Stimulated activated CD4-positive, alpha-beta T cell treated with anti-CD3 and anti-CD28 coated beads, TNF-alpha, amount 100 ng/mL, for 48 hours (primary cell): ENCODE measurements at places on chromosomes 12 and 14.

- no peak for DNase-seq
These were observed 101.4 kb downstream of the PLEKHA5 start for GRCh38 chr12:19230896-19231295.

- peak; percentile 29 for DNase-seq
These were observed 508 bp downstream of the HNRNPC start for GRCh38 chr14:21268617-21269251.

GRCh38 chr12:34126805-34127204 is 104.5 kb downstream of the ALG10 start:
- DNase-seq = no peak

DNA sequence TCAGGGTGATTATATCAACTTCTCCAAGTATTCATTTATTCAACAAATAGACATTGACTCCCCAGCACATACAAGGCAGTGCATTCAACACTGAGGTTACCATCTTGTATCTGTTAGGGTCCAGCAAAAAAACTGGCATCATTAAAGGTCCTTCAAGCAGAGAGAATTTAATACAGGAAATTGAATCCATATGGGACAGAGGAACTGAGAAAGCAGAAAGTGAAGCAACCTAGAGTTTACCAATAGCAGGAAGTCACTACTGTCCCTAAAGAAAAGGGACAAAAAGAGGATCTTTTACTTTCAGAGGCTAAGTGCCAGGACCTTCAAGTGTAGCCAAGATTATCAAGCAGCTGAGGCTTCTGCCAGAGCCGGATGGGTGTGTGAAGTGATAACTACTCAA is 237.8 kb upstream of the TBX3 start:
- no peak for DNase-seq

DNA sequence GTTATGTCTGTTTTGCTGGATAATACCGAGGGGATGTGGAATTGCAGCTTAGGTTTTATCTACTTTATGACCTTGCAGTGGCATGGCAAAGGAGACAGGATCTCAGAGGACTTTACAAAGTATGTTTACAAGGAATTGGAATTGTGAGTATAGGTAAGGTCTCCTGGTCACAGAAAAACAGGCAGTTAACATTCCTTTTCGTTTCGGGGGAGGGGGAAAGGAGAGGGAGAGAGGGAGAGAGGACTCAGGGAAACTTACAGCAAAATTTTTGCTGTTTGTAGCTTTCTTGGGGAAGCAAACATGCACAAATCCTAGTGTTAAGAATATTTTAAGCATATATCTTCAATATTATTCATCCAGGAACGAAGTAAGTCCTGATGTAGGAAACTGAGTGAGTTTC is 590.5 kb upstream of the LRFN5 start:
- no peak for DNase-seq

GRCh38 chr14:103886304-103887169 is 39.2 kb upstream of the PPP1R13B start:
- DNase-seq = no peak

- no peak for DNase-seq
These were observed 18.6 kb upstream of the IFNG start for GRCh38 chr12:68178184-68178583.

DNA sequence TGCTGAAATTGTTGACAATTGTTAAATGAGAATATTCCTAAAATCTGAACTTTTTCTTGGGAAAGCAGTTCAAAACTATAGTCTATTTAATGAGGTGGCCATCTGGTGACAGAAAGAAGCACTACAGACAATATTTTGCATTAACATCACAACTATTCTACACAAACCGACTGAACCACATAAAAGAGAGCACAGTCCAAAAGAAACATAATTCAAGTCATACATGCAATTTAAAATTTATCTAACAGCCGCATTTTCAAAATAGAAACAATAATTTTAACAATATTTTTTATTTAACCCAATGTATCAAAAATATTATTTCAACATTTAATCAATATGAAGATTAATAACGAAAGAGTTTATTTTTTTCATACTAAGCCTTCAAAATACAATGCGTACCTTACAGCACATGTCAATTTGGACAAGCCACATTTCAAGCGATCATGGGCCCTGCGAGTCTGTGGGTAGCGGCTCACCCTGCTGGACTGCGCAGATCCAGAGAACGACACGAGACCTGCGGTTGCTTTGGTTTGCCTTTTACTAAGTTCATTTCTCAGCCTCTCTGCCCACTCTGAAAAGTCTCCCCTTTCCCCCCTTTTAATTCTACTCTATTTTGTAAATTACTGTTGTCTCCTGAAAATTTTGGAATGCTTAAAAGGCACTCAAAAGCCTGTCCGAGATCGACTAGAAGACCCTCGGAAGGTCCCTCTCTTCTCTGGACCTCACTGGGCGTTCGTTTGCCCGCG is 947 bp upstream of the LRRC9 start:
- DNase-seq = no peak

- no peak for DNase-seq
These were observed 2.2 kb upstream of the OAS1 start for GRCh38 chr12:112904571-112904970.

DNA sequence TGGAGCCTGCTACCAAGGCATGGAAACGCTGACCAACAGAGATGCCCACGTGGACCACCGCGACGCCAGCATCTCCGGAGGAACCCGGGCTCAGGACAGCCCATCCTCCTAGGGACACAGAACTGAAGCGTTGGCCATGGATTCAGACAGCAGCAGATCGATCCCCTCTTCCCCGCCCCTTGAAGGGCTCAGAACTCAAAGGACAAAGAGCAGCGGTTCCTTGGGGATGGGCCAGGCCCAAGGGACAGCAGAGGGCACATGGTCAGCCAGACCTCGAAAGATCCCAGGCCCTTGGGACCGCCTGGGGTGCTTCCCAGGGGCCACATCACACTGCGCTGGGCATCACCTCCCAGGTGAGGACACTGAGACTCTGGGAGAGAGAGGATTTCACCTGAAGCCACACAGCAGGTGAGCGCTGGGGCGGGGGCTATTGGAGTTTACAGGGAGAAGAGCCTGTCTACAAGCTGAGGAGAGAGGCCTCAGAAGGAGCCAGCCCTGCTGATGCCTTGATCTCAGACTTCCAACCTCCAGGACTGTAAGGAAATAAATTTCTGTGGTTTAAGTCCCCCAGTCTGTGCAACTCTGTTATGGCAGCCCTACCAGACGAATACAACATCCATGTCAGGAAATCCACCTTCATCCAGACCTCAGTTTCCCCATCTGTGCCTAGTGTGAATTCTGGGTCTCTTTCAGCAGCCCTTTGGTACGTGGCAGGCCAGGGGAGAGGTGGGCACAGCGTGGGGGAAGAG is 49.4 kb downstream of the CCNK start:
- DNase-seq = no peak

- DNase-seq = no peak
These were observed 13.9 kb upstream of the NUDT4 start for GRCh38 chr12:93363841-93364297.

DNA sequence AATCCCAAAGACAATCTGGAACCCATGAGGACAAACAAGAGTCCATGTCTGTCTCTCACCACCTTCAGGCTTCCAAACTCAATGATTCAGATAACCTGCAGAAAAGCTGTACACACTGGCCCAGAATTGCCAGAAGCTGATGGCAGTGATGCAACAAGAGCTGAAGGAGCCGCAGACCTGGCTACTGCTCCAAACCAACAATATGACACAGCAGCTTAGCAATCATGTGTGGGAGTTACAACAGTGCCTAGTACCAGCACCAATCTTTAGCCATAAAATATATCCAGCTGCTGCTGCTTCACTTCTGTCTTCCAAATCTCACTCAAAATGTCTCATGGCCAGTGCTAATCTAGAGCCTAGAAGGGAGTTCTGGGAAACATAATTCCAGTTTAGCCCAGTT is 22.0 kb downstream of the RPS6KA5 start:
- DNase-seq = no peak

- no peak for DNase-seq
These were observed 17.3 kb downstream of the SLC15A5 start for GRCh38 chr12:16260206-16260605.

GRCh38 chr14:89621009-89621421 is 204.0 kb upstream of the FOXN3 start:
- peak; percentile 57 for DNase-seq

DNA sequence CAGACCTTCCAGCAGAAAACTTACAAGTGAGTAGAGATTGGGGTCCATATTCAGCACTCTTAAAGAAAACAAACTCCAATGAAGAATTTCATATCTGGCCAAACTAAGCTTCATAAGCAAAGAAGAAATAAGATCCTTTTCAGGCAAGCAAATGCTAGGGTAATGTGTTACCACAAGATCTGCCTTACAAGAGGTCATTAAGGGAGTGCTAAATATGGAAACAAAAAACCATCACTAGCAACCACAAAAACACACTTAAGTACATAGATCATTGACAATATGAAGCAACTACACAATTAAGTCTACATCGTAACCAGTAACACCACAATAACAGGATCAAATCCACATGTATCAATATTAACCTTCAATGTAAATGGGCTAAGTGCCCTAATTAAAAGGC is 47.1 kb upstream of the CLEC14A start:
- DNase-seq = no peak

DNA sequence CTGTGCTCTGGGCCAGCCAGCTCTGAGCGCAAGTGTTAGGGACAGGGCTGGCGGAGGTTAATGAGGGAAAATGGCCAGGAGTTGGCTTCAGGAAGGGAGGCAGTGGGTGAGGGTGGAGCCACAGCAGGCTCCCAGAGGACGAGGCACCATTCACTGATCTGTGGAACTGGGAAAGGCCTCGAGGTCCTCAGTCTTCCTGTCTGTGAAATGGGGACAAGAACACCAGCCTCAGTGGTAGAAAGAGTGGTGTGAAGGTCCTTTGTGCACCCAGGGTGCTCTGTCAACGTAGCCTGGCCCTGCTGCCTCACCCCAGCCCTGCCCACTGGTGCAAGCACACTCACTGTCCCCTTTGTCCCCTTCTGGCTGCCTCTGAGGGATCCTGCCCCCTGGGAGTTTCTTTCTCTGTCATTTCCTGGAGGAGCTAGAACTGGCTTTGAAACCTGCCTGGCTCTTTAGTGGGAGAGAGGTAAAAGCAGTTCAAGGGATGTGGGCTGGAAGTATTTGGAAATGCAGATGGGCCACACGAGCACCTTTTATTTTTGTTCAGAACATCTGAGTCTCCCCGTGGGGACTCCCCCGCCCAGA is 25.0 kb downstream of the SYNDIG1L start:
- no peak for DNase-seq

DNA sequence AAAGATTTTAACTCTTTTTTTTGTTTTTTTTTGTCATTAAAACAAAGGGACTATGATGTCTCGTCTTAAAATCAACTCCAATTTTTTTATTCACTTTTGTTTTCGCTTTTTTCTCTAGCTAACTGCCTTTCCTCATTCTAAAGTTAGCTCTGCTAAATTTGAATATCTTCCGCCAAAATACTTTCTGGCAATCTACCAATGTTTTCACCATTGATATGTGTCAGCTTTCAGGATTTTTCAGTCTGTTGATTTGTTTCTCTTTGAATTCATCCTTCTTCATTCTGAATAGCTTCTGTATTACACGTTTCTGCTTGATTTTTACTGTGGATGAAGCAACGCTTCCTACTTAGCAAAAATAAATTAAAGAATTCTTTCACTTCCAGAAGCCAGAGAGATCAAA is 38.7 kb upstream of the NOVA1 start:
- DNase-seq = no peak

DNA sequence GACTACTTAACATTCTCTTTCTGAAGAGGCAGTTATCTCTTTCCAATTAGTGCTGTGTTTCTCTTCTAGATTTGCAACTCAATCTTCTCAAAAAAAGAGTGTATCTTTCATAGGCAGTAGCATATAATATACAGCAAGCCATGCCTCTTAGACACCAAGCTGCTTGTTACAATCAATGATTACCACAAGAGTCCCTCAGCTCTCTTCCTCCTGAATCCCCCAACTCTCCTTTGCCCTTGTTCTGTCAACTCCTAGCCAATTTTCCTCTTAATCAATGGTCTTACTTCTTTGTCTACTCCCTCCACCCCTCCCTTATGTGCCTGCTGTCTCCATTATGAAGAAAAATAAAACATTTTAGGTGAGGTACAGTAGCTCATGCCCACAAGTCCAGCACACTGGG is 2.6 kb downstream of the TMTC1 start:
- no peak for DNase-seq

DNA sequence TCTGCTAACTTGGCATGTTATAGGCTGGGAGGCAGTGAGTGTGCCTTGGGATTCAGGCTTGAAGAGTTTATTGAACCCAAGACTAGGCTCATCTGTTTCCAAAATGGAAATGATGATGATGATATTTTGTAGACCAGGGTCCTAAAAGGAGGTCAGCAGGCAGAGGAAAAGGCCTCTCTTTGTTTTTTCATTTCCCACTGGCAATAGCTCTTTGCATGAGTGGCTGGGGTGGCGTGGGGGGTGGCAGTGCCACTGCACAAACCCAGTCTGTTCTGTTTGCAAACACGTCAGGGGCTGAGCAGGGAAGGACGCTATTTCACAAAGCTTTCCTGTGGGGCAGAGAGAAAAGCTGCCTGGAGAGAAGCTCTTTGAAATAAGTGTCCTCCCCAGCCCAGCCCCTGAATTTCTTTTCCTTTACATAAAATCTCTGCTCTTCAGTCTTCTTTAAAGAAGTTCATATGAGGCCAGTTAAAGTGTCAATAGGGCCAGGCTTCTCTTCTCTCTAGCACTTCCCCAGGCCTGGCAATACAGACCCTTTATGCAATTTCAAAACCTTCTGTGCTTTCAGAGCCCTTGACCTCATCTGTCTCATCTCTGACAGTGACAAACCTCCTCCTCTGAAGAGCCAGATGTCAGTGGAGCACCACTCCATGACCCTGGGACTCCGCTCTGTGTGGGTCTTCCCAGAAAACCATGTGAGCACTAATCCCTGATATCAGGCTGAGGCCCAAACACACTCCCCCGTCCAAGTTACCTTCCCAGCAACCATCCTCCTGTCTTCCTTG is 72.8 kb downstream of the ZNF664 start:
- no peak for DNase-seq

DNA sequence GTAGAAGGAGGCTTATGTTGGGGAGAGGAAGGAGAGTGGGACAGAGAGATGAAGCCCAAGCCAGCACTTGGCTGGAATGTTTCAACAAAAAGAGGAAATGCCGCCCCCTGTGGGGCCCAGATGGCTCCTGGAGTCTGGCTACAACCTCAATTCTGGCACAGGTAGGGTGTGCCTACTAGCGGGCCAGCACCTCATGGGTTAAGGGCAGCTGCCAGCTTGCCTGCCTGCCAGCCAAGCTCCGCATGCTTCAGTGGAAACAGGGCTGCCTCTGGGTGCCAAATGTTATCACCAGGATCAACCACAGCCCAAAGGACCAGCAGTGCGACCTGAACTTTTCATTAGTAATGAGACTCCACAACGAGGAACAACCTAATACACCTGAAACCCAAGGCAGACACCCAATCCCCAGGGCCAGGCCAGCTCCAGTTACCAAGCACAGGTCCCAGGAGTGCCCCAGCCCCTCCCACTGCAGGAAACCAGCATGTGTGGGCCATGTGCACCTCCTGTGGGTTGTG is 11.3 kb downstream of the RAB15 start:
- DNase-seq = no peak

DNA sequence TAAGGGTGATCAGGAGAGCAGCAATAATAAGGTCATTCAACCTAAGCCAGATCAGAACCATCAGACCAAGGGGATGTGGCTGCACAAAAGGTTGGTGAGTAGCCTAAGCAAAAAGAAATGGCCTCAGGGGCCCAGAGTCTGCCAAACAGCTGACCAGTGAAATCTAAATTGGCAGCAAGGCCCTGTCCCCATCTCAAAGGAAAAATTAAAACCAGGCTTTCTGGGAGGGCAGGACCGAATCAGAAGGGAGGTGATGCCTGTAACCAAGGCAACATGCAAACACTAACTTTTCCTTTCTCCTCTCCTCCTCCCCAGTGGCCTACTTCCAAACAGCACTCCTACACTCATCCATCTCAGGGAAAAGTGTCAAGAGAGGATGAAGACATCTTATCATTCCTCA is 256.4 kb downstream of the NUAK1 start:
- no peak for DNase-seq
